PC-3 (cell line): ENCODE measurements at places on chromosomes 12 and 14. TPM values are rescaled to one million over a fixed set of nuclear protein-coding genes. Genes with fewer than 3 reads are reported as not detected.

The PTGES3 gene
- 165 and 172 TPM in 2 replicates for total RNA-seq

The FGF23 gene
- not detected in 2 replicates for total RNA-seq

The BEGAIN gene
- 3.5 and 3.8 TPM in 2 replicates for total RNA-seq

The SDS gene
- total RNA-seq: not detected in 2 replicates

The GRIP1 gene
- total RNA-seq: 2.0 and 8.4 TPM in 2 replicates

The FAM161B gene
- 2.8 and 3.5 TPM in 2 replicates for total RNA-seq

The AICDA gene
- not detected in 2 replicates for total RNA-seq

The FOXG1 gene
- total RNA-seq: not detected in 2 replicates

The TAS2R14 gene
- total RNA-seq: 1.6 and 1.8 TPM in 2 replicates

The HSPA2 gene
- 15.7 and 16.5 TPM in 2 replicates for total RNA-seq

The CLEC4D gene
- total RNA-seq: not detected in 2 replicates

The SIX1 gene
- 16.5 and 18.2 TPM in 2 replicates for total RNA-seq

The ABCD2 gene
- total RNA-seq: not detected in 2 replicates

The ACSM4 gene
- not detected in 2 replicates for total RNA-seq

The PARP11 gene
- 0.98 and 2.2 TPM in 2 replicates for total RNA-seq

The PIWIL1 gene
- total RNA-seq: not detected in 2 replicates

The OTX2 gene
- total RNA-seq: not detected in 2 replicates

The P2RX2 gene
- total RNA-seq: not detected in 2 replicates

The FERMT2 gene
- 29.1 and 38.6 TPM in 2 replicates for total RNA-seq

The REM2 gene
- total RNA-seq: 0.18 TPM in 1 of 2 replicates, not detected in the other

The CDC42BPB gene
- total RNA-seq: 73.0 and 89.2 TPM in 2 replicates
